ENCODE measurements at places on chromosomes 1 and 21. TPM values are rescaled to one million over a fixed set of nuclear protein-coding genes. Genes with fewer than 3 reads are reported as not detected.
A peak's percentile ranks its signal among the peaks of the same experiment; 100 is the strongest.

- H3K27ac ChIP-seq, result no peak overlapping the region
- no peak for DNase-seq
- H3K27me3 ChIP-seq, result no peaks in the 10 kb centered on the region
- H3K4me3 ChIP-seq, result no peak overlapping the region
- H3K4me1 ChIP-seq, result no peaks in the 10 kb centered on the region
Observed at GRCh38 chr1:9260059-9260766, 25.6 kb downstream of the H6PD start.

The CLCA1 gene
- polyA plus RNA-seq, result not detected

The LAMB3 gene
- polyA plus RNA-seq, result 64.6 TPM

DNA sequence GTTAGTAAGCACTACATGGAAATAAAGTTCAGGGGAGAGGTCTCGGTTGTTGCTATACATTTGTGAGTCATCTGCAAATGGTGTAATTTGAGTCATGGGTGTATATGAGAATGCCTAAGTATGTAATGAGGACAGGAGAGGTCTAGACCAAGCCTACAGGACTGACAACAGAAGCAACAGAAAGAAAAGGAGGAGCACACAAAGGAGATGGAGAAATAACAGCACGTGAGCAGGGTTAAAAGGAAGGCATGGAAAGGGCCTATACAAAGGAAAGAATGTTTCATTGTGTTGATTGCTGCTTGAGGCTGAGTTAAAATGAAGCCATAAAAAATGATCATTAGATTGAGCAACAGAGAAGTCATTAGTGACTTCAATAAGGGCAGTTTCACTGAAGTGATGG lies 28.0 kb upstream of the PRKAA2 start:
- no peaks in the 10 kb centered on the region for H3K4me1 ChIP-seq
- no peak overlapping the region for H3K27ac ChIP-seq
- H3K4me3 ChIP-seq, result no peak overlapping the region
- H3K36me3 ChIP-seq, result no peaks in the 10 kb centered on the region

- no peak overlapping the region for H3K27ac ChIP-seq
- DNase-seq, result no peak
- no peaks in the 10 kb centered on the region for H3K4me1 ChIP-seq
- no peak overlapping the region for H3K4me3 ChIP-seq
- no peaks in the 10 kb centered on the region for H3K36me3 ChIP-seq
Observed at GRCh38 chr1:30473922-30474817, 249.2 kb downstream of the MATN1 start.

The CORT gene
- 0.20 TPM for polyA plus RNA-seq

DNA sequence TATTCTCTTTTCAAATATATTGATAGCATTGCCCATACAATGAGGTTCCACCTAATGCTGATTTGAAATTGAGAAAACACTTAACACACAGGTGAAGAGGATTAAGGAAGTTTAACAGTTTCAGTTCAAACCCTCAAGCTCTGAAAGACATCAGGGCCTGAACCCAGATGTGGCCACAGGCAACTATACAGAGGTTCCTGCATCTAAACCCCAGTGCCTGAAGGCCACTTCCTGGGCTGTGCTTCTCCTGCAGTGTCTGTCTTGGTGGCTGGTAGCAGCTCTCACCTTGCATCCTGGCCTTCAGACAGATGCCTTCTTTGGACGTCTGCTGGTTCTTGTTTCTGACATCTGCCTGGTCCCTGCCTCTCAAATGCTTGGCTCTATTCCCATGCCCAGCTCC lies 25.1 kb upstream of the NGF start:
- peaks cover 6% of the 10 kb centered on the region for H3K4me1 ChIP-seq
- no peaks in the 10 kb centered on the region for H3K27me3 ChIP-seq

DNA sequence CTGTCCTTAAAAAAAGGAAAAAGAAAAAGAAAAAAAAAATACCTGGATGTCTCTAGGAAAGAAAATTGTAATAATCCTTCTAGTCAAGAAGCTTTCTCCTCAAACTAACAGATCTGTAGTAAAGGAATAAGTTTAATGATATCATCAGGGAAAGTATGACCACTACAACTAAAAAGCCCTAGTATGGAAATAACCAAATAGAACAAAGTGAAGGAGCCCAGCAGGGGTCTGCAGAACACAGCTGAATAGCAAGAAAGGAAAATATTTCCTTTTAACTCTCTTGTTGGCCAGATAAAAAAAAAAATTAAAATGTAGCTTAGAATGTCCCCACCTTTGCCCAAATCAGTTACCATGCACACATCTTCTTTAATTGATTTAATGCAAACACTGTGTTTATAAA lies 43.2 kb downstream of the PRRX1 start:
- no peaks in the 10 kb centered on the region for H3K36me3 ChIP-seq
- H3K27ac ChIP-seq, result no peak overlapping the region
- no peak for DNase-seq

GRCh38 chr1:230176871-230177411 lies 109.9 kb downstream of the GALNT2 start:
- DNase-seq, result peak; percentile 64
- no peaks in the 10 kb centered on the region for H3K36me3 ChIP-seq
- no peak overlapping the region for H3K27ac ChIP-seq
- H3K4me3 ChIP-seq, result no peak overlapping the region
- H3K4me1 ChIP-seq, result peaks cover 5% of the 10 kb centered on the region

GRCh38 chr1:58592522-58593134 lies 15.6 kb upstream of the TACSTD2 start:
- H3K36me3 ChIP-seq, result no peaks in the 10 kb centered on the region
- peak; percentile 71 for DNase-seq
- H3K4me3 ChIP-seq, result no peak overlapping the region

DNA sequence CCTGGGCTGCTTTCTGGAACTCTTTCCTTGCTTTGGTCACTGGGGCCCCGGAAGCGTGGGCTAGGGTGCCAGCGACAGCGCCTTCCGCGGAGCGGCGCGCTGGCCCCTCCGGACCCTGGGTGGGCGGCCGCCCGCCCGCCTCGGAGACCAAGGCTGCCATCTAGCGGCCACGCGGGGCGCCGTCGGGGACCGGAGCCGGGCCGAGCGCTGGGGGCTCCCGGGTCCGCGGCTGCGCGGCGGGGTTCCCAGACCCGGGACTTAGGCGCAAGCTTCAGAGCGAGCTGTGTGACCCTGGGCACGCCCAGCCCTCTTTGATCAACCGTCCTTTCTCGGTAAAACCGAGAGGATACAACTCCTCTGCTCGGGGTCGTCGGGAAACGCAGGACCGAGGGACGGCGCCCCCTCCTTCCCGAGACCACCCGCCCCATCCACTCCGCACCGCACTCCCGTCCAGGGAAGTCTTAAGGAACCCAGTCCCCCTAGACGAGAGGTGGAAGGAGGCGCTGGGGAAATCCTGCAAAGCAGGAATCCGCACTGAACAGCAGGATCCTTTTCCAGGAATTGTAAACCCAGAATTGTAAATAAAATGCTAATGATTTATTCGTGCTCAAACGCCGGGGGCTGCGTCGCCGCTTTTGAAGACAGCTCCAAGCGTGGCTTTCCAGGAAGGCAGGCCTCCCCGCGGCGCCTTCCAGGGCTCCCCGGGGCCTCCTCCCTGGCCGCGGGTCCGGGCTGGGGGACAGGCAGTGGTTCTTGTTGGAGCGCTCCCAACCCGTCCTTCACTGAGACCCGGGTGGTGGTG lies 41.2 kb downstream of the RRAGC start:
- H3K27me3 ChIP-seq, result peaks cover 60% of the 10 kb centered on the region
- peaks cover 9% of the 10 kb centered on the region for H3K4me1 ChIP-seq
- H3K4me3 ChIP-seq, result no peak overlapping the region
- H3K27ac ChIP-seq, result no peak overlapping the region

The EPHA2 gene
- polyA plus RNA-seq, result 19.8 TPM

DNA sequence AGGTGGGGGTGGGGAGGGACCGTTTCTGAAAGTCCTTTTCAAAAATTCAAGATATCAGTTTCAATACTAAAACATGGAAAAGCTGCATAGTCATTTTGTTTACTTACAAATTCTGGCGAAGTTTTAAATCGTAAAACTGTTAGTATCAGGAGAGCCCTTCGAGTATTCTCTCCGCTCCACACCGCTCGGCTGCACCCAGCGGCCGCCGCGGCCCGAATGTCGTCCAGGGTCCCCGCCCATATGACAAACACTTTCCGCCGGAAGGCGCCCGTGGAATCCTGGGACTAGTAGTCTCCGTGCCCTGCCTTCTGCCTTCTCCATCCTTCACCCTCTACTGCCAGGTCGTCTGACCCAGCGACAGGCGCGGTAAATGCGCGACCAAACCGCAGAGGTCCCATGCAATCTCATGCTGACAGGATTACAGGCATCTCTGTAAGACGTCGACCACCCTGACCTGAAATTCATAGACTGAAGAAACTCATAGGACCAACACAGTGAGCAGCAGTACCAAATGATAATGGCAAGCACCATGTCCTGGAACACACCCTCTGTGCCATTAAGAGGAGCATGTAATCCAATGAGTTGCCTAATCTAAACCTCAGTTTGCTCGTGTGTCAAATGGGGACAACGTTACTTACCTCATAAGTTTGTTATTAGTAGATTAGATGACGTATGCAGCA lies at the start of gene TOR1AIP2:
Gene TOR1AIP2, minus strand, starts transcription at position 218 of the 680 bp plus-strand sequence. CDS start 25,138 bp downstream, outside the sequence.
- no peaks in the 10 kb centered on the region for H3K27me3 ChIP-seq
- peak within 1 kb of the TSS; percentile 77 for H3K4me3 ChIP-seq
- H3K4me1 ChIP-seq, result no peaks in the 10 kb centered on the region
- H3K27ac ChIP-seq, result peak within 1 kb of the TSS; percentile 57

The INSRR gene
- not detected for polyA plus RNA-seq

GRCh38 chr1:119744598-119744942 lies 24.1 kb downstream of the HMGCS2 start:
- no peaks in the 10 kb centered on the region for H3K27me3 ChIP-seq
- DNase-seq, result no peak
- peaks cover 8% of the 10 kb centered on the region for H3K4me1 ChIP-seq
- no peak overlapping the region for H3K4me3 ChIP-seq
- no peak overlapping the region for H3K27ac ChIP-seq

DNA sequence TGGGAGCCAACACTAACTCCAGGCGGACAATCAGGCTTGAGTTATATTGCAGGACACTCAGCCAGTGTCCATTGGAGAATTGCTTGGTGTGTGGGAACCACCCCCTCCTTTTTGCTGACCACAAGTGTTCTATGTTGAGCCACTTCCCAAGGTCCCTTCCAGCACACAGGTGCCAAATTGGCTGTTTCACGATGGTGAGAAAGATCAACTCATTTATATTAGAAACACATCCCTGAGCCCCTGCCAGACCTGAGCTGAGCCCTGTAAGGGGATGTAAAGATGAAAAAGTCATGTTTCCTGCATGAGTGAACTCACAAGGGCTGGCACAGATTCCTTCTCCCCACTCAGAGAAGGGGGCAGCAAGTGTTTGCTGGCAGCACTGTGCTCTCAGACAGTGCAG lies 96.5 kb downstream of the KCNN3 start:
- no peaks in the 10 kb centered on the region for H3K4me1 ChIP-seq
- no peaks in the 10 kb centered on the region for H3K36me3 ChIP-seq
- no peaks in the 10 kb centered on the region for H3K27me3 ChIP-seq
- DNase-seq, result no peak
- no peak overlapping the region for H3K4me3 ChIP-seq
- H3K27ac ChIP-seq, result no peak overlapping the region

Measured in lung (tissue), 17 donors.